NCI-H187 (cell line): ENCODE measurements at places on chromosomes 7 and 10.
A peak's percentile ranks its signal among the peaks of the same experiment; 100 is the strongest.

- DNase-seq: no peak
Measured at GRCh38 chr10:124032087-124032935, 61.1 kb downstream of the CHST15 start.

DNA sequence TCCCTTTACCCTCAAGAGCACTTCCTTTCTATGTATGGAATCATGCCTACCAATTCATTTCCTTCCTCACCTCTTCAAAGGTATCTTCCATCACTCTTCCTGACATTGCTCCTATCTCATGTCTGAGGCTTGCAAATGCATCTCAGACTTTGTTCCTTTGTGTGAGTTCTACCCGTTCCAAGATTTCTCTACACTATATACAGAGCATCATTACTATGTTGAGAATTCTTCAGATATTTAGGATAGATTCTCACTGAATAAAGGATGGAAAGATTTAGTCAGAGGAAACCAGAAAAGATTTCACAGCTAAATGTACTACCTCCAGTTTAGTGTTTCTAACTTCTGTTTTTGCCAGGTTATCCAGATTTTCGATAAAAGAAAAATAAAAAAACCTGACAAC is 462.7 kb downstream of the PHTF2 start:
- no peak for DNase-seq

- peak; percentile 86 for DNase-seq
Measured at GRCh38 chr7:117019786-117020590, 66.7 kb downstream of the ST7 start.

DNA sequence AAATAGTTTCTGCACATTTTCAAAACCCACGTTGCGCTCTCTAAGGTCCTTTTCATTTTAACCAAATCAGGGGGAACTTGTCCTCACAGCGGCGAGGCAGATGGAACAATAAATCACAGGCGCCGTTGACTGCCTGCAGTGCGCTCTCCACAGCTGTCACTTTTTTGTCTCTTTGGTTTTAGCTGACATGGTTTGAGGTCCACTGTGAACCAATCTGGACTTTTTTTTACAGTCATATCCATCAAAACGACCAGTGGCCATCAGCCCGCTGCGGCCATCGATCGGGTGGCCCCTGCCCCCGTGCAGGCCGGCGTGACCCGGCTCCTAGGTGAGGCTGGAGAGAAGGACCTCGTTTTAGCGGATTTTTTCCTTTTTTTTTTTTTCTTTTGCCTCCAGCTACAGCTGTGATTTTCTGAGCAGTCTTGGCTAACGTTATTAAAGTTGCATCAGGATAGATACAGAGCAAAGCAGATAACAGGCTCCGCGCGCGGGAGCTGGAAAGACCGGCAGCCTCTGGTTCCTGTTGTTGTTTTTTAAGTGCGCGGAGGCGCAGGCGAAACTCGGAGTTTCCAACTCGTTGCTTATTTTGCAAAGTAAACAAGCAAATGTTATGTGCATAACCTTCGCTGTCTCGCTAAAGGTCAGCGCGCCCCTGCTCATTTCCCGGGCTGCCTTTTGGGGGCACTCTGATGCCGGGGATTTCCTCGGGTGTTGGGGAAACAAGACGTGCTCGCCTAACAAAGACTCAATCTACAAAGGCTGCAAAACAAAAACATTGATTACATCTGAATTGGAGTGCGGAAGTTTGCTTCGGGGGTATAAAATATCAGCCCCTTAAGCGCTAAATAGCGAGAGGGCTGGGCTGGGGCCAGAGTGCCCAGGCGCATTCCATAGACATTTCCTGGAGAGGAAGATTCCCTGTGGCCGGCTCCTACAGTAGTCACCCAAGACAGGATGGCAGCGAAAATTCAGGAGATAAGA is 414.8 kb upstream of the MKI67 start:
- no peak for DNase-seq

GRCh38 chr10:5356302-5356763 is 8.4 kb upstream of the UCN3 start:
- no peak for DNase-seq

DNA sequence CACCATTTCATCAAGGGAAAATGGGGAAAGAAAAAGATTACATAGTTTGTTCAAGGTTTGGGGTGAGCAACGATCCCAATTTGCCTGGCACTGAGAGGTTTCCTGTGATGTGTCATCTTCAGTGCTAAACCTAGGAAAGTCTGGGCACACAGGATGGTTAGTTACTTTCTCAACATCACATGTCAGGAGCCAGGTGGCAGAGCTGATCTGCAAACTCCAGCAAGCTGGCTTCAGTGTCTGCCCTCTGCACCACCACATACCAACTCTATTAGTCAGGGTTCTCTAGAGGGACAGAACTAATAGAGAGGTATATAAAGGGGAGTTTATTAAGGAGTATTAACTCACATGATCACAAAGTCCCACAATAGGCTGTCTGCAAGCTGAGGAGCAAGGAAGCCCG is 11.3 kb downstream of the ADAM12 start:
- no peak for DNase-seq

DNA sequence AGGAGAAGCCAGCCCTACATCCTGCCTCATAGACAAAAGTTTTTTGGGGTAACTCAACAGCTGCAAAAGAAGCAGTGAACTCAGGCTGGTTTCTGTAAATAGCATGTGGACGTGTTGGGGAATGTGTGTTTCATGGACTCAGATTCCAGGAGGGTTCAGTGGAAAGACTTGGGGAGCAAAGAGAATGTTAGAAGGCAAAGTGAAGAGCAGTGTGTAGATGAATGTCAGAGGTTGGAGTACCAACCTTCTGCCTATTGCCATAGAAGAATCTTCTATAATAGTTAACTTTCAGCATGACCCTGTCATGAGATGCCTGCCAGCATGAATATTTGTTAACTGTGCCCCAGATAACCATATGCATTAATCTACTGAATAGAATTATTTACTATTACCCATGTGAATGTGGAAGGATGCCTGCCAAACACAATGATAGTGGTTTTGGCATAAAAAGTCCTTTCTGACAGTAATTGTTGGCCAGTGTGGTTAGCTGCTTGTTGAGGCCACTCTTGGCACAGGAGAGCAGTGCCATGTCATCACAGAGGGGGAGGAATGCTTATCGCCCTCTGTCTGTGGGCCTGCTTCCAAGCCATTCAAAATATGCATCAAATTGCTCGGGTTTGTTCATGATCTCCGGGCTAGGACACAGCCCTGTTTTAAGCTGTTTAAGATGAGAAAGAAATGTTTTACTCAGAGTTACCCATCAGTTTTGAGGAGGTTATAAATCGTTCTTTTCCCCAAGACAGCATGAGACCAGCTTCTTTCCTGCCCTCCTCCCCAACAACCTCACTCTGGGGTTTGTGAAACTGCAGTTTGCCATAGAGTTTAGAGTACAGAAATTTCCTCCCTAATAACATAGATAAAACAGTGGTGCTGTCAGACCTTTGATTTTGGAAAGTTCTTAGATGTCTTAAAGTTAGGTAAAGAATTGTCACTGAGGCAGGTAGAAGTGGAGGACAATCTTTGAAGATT is 165.3 kb downstream of the WNT2 start:
- no peak for DNase-seq

- DNase-seq: no peak
Measured at GRCh38 chr7:108460964-108461363, 4.7 kb upstream of the NRCAM start.

DNA sequence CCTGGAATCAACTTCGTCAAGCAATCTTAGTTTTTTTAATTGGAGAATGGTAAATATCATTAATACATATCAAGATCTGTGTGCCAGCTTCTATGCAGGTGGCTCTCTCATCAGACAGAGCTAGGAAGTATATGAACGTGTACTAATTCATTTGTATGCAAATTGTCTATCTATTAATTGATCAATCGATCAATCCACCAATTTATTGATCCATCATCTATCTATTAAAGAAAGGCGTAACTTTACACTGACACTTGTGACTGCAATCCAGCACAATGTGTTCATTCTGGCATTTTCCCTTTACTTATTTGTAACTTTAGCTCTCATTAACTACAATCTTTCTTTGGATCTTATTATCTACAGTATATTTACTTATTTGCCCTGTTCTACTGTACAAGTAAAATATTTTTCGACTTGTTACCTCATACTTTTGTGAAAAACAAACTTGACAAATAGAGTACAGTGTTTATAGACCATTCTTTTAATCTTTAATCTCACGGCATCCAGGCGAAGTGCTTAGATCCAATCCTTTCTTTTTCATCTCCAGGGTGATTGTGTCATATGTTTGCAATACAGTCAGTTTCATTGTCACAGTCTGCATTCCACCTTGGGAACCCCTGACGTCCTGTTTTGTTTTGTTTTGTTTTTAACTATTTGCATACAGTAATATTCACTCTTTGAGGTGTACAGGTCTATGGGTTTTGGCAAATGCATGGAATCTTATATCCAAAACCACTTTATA is 22.0 kb upstream of the GHRHR start:
- DNase-seq: no peak

DNA sequence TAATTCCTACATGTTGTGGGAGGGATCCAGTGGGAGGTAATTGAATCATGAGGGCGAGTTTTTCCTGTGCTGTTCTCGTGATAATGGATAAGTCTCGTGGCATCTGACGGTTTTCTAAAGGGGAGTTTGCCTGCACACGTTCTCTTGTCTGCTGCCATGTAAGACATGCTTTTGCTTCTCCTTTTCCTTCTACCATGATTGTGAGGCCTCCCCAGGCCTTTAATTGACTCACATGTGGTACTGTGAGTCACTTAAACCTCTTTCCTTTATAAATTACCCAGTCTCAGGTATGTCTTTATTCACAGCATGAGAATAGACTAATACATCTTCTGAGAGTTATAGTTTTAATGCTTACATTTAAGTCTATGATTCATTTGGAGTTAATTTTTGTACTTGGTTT is 22.6 kb upstream of the CPN1 start:
- DNase-seq: no peak

- no peak for DNase-seq
Measured at GRCh38 chr7:27245798-27246691, 3.4 kb downstream of the EVX1 start.

DNA sequence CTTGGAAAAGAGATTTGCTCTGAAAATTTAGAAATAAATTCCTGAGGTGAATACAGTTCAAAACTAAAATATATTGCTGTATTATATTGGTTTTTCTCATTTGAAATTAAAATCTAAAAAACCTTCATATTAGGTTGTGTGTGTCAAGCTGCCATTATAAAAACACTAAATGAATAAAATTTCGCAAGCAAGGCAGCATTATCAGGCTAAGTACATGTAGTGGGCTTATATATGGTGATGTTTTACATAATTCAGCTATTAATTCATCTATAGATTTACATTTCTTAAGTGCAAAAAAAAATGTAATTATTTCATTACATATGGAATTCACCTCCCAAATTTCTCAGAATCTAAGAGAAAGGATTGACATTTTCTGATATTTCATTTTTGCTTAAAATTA is 5.3 kb downstream of the MEOX2 start:
- no peak for DNase-seq

- no peak for DNase-seq
Measured at GRCh38 chr7:28038175-28038797, 142.3 kb downstream of the JAZF1 start.

DNA sequence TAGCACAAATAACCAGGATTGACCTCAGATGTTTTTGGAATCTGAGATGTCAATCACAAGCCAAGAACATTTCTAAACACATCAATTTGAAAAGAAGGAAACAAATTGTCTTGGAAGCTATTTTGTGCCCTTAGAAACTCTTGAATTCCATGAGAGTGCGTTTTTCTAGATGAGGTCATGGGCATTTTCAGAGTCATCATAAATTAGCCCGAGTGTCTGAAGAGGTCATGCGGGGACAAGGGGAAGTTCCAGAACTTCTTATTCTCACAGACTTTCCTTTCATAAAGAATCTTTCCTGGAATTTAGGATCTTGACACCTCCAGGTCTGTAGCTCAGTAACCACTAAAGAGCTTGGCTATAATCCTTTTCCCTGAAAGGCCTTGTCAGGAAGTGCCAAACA is 28.2 kb downstream of the IL2RA start:
- DNase-seq: no peak

GRCh38 chr7:1432411-1433082 is 26.7 kb downstream of the MICALL2 start:
- peak; percentile 15 for DNase-seq

DNA sequence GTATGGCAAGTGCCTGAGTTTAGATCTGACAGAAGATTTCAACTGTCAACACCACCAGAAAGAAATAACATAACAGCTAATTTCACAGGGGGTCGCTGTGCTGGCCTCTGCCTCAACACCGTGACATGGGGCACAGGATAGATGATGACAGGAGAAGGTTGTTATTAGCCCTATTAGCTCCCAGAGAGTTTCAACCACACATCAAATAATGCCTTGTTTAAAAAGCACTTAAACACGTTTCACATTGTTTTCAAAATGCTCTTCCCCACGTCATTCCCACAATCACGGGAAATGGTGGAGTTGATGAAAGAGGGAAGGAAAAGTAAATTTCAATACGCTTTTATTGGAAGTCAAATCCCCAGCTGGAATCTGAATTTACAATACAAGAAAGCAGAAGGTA is 184.7 kb downstream of the MAGI2 start:
- DNase-seq: no peak

- DNase-seq: no peak
Measured at GRCh38 chr7:68900096-68900495, 698.2 kb upstream of the AUTS2 start.

DNA sequence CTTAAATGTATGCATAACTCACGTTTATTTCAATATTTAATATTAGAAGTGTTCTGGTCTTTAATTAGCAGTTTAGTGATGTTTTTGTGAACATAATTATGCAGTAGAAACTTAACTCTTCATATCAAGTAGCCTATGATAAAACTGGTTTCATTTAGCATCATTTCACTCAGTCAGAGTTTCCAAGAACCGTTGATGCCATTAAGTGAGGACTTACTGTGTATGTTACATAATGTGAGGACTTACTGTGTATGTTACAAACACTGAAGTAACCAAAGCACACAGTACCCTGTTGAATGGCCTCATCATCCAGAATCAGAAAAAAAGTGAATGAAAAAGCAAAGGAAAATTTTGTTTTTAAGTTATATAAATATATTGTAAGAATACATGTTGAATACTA is 32.9 kb upstream of the PBLD start:
- DNase-seq: no peak

GRCh38 chr7:5646846-5647245 is 134.6 kb downstream of the RNF216 start:
- DNase-seq: no peak

- DNase-seq: no peak
Measured at GRCh38 chr7:16657656-16658279, 11.8 kb downstream of the BZW2 start.

GRCh38 chr10:79102498-79102874 is 33.7 kb downstream of the ZMIZ1 start:
- no peak for DNase-seq
